ENCODE measurements at places on chromosomes 5 and 9.

GRCh38 chr5:2722901-2723300 lies 28.6 kb downstream of the IRX2 start:
- DNase-seq, result no peak

DNA sequence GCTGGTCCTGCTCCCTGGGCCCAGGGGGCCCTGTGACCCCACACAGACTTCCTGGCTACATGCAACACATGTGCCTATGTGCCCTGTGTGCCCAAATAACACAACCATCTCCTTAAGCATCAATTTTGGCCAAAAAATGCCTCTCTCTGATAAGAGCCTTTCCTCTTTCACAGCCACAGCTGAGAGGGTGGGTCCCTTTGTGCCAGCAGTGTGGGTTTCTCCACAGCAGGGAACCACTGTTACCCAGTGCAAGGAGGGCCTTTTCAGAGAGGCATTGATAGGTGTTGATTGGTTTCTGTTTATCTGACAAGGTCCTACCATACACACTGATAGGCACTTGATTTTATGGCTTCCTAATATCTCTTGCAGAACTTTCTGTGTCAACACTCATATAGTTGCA lies 42.7 kb downstream of the SYK start:
- no peak for DNase-seq

DNA sequence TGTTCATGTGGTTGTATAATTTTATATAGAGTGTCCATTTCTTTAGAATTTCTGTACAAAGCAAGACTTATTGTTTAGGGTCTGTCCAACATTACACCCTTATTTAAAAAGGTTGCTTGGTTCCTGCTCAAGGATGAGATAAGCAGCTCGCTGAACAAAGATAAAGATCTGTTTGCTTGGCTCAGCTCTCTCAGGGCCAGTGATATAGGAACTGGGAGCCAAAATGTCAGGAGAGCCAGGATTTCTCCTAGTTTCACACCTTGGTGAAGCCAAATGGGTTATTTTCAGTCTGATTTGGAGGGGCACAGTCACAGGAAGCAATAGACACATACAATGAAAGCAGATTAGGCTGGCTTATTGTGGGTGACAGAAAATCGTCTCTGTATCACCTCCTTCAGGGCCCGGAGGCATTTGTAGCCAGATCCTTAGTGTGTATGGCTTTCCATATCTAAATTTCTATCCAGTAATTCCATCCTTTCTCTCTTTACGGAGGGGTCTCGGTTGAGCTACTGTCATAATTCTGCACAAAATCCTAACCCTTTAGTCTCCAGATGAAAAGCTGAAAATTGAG lies 396.4 kb downstream of the TMEM232 start:
- no peak for DNase-seq

GRCh38 chr5:57320582-57320981 lies 146.7 kb downstream of the GPBP1 start:
- DNase-seq, result no peak

- no peak for DNase-seq
Observed at GRCh38 chr5:112865128-112865527, 4.0 kb downstream of the SRP19 start.

GRCh38 chr5:96546120-96546519 lies 113.1 kb upstream of the PCSK1 start:
- DNase-seq, result no peak

GRCh38 chr9:80664327-80665210 lies 1024.8 kb downstream of the TLE1 start:
- no peak for DNase-seq

Data from NCI-H1436 (cell line).